ENCODE measurements at places on chromosomes 2 and 18.

- no peak for DNase-seq
These were observed 32.6 kb downstream of the CNGA3 start for GRCh38 chr2:98378901-98379300.

DNA sequence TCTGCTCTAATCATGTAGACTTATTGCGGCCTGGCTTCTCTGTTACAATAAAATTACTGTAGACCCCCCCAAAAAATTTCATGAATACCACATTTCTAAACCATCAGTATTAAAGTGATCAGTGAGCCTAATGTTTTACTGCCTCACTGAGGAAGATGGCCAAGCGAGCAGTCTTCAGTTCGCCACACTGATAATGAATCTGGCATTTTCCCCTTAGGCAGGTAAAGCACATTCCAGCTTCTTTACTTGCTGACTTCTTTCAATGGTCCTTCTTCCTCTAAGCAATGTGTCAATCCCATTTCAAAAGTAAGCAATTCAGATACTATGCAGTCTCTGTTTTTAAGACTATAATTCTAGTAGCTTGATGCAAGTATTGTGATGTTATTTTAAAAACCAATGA lies 137.6 kb downstream of the LAMA1 start:
- DNase-seq, result no peak

GRCh38 chr18:4107049-4107467 lies 348.0 kb downstream of the DLGAP1 start:
- no peak for DNase-seq

GRCh38 chr2:36356298-36356989 lies 866 bp downstream of the CRIM1 start:
- no peak for DNase-seq

- DNase-seq, result no peak
These were observed 80.7 kb downstream of the FHOD3 start for GRCh38 chr18:36378205-36378604.

DNA sequence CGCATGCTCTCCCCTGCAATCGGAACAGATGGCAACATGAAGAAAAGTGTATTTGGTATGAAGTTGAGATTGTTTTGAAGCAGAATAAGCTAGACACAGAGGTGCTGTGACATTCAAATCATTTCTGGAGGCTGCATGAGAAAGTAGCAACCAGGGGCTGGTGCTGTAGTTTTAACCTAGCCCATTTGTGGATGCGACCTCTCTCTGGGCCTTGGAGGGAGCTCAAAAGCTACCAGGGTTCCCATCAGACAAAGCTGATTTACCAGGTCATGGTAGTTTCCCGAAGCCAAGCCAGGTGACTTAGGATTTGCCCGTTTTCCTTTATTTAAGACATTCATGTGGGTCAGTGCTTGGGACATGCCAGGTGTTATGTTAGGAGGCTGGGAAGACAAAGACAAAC lies 77.5 kb downstream of the CIB4 start:
- DNase-seq, result no peak

DNA sequence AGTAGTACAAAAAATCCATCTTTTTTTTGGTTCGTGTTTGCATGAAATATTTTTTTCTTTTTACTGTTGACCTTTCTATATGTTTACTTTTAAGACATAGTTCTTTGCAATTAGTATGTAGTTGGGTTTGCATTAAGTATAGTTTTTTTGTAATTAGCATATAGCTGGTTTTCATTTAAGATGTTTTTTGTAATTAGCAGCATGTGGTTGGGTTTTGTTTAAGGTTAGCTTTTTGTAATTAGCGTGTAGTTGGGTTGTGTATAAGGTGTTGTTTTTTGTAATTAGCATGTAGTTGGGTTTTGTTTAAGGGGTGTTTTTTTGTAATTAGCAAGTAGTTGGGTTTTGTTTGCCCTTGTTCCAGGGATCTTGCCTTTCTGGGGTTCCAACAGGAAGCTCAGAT lies 193.1 kb downstream of the LPIN1 start:
- DNase-seq, result no peak

DNA sequence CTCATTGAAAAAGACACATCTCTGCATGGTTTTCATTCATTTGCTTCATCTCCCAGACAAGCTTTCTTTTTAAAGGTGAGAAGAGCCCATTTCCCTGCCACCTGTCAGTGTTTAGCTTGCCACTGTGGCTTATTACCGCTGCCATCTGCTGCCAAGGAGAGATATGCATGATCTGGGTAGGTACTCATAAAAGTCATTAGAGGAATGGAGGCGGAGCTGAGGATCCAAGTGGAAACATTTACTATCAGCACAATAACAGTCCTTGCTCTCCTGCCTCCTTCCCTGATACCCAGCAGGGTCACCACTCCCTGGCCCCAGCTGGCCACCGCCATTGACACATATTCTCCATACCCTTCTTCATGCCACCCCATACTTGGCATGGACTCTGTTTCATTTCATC lies 390.4 kb downstream of the TSN start:
- DNase-seq, result no peak

- DNase-seq, result no peak
These were observed 109.7 kb downstream of the B3GNT2 start for GRCh38 chr2:62305421-62306176.

DNA sequence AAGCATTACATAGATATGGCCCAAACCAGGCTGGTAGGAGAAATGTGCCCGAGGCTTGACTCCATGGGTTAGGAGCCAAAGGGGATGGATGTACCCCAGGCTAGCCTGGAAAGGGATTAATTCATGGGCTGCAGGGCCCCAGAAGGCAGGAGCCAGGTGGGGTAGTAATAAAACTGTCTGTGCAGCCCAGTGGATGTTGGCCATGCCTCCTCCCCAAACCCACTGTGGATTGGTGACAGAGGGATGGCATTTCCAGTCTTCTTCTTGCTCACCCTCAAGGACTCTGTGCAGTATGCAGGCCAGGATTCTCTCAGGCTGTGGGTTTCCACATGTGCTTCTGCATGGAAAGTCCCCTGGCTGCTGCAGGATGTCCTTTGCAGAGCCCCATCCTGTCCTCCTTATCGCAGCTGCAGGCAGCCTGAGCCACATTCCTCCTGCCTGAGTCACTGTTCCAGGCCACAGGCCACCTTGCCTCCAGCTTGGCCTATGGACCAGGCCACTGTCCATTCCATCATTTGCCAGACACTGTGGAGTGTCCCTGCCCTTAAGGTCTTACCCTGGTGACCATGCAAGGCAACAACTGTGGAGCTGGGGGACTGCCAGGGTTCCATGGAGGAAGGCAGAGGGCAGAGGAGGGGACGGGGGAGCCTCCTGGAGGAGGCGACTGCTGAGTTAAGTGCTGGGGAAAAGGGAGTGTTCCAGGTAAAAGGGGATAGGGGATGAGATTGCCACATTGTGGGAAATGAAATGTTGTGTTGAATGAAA lies 38.9 kb downstream of the INO80C start:
- DNase-seq, result peak; percentile 83

DNA sequence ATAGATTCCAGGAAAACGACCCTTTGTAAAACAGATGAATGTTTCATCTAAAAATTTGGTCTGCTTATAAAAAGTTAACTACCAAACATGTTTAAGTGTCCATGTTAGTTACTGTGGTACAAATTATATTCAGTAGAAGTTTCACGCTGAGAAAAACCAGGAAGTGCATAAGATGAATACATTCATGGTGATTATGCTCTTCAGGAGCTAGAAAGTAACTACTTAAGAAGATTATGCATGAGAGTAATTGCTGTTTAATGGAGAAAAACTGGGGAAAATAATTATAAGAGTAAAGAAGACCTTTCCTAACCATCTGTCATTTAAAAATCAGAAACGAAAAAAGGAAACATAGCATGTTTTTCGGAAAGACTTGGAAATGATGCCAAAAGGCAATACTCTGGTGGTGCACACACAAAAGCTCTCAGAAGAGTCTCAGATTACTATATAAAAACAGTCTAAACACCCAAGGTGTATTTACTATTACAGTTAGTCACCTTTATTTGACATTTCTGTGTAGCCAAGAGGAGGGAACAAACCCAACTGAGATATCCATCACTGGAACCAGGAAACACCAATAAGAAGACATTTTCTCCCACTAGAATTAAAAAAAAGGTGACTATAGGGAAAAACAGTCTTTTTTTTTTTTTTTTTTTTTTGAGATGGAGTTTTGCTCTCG lies 38.8 kb upstream of the METTL21A start:
- DNase-seq, result no peak

DNA sequence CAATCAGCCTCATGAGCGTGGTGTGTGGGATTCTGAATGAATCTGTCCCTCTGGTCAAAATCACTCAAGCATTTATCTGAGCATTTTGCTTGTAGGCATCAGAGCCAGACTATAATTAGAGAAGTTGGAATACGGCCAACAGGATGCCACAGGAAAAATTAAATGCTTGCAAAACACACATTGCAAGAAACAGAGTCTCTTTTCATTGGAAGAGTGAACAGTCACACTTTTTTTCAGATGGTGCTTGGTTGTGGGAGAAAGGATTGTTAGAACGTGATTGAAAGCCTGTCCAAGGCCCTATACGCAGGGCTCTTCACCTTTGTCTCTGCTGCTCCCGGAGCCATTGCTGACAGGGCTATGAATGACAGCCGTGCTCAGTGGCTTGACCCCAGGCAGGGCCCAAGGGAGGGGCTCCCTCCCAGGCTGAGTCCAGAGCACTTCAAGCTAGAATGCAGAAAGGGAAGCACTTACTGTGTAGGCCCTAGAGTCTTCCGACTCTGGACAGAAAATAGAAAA lies 59.8 kb downstream of the SNTG2 start:
- no peak for DNase-seq

DNA sequence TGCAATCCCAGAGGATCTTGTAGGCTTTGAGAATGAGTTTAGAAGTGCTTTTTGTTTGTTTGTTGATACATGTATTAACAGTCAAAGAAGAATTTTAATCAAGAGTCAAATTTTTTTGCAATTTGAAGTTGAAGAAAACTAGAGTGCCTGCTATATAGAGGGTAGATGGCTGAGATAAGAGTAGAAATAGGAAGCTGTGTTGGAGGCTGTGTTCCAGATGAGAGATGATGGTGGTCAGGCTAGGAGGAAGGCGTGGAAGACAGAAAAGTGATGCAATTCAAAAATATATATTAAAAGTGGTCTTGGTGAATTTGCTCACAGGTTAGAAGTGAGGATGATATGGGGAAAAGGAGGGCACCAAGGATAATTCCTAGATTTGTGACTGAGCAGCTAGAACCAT lies 978.3 kb downstream of the BCL11A start:
- no peak for DNase-seq

GRCh38 chr2:173524256-173524955 lies 169.7 kb downstream of the CDCA7 start:
- DNase-seq, result no peak
